Ammon's horn (tissue), 1 donor: ENCODE measurements at places on chromosomes 12 and 14.

DNA sequence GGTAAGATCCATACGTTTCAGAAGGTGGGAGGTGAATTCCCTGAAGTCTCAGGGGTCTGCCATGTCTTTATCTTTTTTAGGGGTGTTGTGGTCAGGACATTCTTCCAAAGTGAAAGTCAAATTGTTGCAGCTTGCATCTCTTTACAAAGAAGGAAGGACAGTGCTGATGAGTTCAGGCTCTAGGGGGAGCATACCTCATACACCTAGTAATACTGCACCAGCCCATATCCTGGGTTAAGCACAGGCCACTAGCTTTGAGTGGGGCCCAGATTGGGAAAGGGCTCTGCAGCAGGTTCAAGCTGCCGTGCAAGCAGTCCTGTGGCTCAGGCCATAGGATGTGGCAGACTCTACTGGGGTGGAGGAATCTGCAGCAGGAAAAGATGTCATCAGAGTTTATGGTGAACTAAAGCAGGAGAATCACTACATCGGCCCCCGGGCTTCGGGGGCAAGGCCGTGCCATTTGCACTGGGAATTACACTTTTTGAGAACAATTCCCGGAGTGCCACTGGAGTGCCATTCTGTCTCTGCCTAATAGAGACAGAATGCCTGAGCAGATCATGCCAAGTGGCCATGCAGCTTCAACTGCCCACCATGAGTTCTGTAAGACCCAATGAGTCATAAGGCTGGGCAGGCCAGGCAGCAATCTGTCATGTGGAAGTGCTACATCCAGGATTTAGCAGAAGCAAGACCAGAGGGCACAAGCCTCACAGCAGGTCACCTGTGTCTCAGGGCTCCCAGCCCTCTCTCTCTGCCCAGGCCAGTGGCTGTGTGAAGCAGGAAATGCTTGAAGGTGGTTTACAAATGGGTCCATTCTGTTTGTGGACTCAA is 32.3 kb downstream of the DIO3 start:
- no peak for DNase-seq

- no peak for DNase-seq
These were observed 82.4 kb downstream of the IPO8 start for GRCh38 chr12:30613119-30613830.

DNA sequence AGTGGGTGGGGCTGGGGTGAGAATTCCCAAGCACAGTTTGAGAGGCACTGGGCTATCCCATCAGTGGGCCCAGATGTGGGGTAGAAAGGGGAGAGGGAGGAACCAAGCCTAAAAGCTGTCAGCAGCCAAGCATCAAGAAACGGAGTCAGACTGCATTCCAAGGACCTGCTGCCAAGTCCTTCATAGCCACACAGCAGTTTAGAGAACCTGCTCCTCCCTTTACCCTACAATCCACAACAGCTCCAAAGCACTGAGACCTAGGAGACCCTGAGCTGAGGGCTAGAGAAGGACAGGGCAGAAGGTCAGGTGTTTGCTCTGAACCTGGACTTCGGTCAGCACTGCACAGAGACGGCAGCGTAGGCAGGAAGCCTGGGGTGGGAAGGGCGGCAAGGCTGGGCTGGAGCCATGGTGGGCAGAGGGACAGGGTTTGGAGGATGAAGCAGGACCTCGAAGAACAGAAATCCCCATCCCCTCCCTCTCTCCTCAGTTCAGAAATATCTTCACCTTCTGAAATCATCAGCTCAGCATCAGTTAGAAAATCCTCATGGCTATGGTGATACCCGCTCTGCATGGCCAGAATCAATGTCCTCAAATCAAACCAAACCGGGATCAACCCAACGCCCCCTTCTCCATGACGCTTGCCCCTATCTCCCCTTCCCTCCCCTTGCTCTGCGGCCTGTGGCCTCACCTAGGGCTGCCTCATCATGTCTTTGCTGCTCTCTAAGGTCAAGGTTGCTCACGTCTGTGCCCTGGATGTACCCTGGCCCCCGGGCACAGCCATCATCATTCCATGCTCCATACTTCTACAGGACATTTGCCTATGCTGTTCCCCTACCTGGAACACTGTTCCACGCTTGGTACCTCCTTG is 12.9 kb upstream of the SERPINA4 start:
- DNase-seq: no peak

GRCh38 chr14:70931008-70931407 is 23.7 kb downstream of the PCNX1 start:
- no peak for DNase-seq

GRCh38 chr12:54945082-54945481 is 39.5 kb downstream of the TESPA1 start:
- no peak for DNase-seq

- DNase-seq: no peak
These were observed 117.9 kb upstream of the PRB2 start for GRCh38 chr12:11513288-11513687.

DNA sequence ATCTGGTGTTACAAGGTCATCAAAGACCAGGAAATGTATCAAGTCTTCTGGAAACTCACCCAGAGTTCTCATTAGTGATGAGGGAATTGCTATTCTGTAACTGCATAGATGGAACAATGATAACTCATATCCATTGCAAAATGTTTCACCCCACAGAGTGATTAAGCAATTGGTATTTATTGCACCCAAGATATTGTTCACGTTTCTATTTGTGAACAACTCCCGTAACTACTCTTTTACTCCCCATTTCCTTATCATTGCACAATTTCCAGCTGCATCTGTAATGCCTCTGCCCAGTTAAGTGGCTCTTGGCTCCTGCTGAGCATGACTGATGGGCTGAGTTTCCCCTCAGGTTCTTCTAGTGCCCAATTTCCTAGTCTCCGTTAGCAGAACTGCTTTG is 108.7 kb upstream of the PRICKLE1 start:
- no peak for DNase-seq

DNA sequence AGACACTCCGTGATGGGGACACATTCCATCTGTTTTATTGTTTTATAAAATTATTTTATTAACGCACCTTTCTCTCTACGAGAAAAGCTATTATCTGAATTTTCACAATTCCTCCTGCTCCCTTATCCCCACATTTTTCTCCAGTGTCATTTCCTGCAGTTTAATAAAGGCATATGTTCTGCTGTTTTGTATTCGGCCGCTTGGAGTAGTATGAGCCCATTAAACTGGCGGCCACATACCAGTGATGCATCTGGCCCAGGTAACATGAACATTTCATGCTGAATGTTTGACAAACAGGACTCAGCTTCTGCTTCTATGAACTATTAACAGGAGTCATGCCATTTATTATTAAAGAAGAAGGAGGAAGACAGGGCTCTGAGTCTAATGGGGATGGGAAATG is 511.0 kb downstream of the TMEM121 start:
- no peak for DNase-seq

DNA sequence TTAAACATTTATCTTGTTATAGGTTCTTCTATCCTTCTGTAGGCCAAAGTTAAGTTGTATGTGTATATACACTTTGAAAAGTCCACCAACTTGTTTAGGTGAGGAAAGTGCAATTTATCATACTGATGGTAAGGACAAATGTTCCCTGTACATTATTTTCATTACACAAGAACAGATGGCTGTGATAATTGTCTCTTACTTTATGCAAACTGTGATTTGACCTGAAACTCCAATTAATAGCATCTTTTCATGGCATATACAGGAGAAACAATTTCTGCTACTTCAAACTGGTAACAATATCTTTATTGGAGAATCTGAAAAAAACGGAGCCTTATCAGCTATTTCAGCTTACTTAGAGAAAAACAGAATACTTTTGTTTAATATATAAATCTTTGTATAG is 5.6 kb downstream of the TRIM9 start:
- DNase-seq: no peak

DNA sequence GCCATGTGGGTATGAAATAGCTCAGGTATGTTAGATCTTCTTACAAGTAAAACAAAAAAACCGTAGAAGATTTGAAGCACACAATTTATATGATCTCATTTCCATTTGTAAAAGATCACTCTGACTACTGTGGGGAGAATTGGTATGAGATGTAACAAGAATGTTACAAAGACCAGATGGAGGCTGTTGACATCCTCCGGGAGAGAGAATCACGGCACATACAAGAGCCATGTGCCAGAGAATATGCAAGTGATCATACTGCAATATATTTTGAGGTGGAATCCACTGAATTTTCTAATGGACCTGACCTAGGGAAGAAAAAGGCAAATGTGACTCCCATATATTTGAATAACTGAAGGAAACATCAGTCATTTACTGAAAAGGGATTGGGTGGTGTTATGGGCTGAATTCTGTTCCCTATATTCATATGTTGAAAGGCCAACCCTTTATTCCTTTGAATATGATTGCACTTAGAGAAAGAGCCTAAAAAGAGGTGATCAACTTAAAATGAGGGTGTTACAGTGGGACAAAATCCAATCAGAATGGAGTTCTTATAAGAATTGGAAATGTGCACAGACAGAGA is 29.1 kb downstream of the PRB3 start:
- no peak for DNase-seq

DNA sequence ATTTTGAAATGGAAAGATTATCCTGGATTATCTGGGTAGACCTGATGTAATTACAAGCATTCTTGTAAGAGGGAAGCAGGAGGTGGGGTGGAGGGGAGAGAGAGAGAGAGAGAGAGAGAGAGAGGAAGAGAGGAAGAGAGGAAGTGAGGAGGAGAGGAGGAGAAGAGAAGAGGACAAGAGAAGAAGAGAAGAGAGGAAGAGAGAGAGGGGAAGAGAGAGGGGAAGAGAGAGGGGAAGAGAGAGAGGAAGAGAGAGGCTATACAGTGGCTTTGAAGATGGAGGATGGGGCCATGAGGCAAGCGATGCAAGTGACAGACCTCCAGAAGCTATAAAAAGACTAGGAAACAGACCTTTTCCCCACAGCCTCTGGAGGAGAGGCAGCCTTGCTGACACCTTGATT is 13.7 kb upstream of the CHST11 start:
- DNase-seq: no peak

DNA sequence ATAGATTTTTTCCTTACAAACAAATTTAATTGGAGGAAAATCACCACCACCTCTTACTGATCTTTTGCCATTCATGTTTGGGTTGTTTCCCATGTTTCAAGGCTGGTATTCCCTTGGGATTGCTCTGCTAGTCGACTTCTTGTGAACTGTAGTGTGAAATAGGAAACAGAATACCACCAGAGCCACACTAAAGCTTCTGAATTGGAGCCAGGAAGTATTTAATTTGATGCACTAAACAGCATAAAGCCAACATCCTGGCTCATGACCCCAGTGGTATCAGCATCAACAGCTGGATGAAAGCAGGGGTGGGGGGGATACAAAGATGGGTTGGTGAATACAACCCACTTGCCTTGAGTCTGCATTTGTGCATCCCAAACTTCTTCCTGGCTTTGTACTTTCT is 127.5 kb downstream of the TBC1D30 start:
- DNase-seq: no peak

- no peak for DNase-seq
These were observed 20.4 kb downstream of the DLK1 start for GRCh38 chr14:100747021-100747586.

GRCh38 chr14:73634011-73634833 is 10.6 kb upstream of the DNAL1 start:
- DNase-seq: peak; percentile 43

GRCh38 chr14:29461506-29461905 is 466.1 kb downstream of the PRKD1 start:
- DNase-seq: no peak

DNA sequence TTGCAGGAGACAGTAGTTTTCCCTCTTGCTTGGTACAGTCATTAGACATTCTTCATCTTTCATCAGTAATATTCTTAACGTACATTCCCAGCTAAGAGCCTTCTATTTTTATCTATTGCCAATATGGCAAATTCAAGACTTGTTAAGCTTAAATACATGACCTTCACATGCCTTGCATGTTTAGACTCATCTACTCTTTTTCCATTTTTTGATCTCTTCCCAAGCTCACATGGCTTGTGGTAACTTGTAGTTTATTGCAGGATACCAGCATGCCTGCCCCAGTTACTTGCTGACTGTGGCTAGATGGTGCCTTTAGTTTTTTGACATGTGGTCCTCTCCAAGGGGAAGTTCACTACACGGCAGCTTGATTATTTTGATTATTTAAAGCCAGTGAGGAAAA is 729.0 kb downstream of the SLC6A15 start:
- DNase-seq: no peak

DNA sequence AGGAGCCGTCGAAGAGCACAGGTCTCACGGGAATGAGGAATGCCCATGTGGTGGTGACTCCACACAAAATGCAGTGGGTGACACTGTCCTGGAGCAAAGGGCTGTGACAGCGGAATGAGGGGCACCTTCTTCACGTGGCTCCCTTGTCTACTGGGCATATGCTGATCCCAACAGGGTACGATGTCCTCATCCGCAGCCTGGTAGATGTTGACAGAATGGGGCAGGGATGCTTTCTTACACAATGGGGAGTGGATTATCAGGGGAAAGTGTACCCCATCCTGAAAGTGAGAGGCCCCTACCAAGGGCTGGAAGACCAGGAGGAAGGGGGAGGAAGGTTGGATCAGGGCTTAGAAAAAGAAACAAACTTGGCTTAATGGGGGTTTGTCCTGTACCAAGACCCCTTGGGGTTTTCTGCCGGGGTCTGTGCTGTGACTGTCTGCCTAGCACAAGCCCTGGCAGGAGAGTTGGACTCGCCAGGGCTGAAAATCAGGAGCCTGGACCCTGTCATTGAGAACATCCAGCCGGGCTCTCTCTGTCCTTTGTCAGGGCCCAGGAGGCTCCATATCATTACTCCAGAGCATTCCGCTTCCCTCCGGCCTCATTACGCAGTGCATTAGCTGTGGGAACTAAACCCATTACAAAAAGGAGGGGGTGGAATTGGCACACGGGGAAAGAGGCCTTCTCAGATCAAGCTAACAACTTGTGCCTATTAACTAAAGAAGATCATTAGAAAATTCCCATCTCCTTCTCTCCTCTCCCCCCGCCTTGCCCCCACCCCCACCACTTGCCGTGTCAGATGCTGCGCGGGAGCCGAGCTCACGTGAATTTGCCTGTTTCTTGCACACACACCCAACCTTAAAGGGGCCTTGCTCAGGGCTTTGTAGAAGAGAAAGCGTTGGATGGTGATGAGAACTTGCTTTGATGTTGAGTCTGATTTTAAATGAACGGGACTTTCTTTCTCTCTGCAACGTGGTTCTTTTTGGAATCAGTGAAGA is 171.8 kb upstream of the PARP11 start:
- DNase-seq: no peak

GRCh38 chr12:127830065-127830460 is 436.9 kb upstream of the TMEM132C start:
- peak; percentile 37 for DNase-seq

GRCh38 chr12:48882315-48882687 is 16.6 kb upstream of the RND1 start:
- no peak for DNase-seq

- no peak for DNase-seq
These were observed 139.2 kb downstream of the PDZRN4 start for GRCh38 chr12:41327096-41327895.

- no peak for DNase-seq
These were observed 134.3 kb downstream of the KICS2 start for GRCh38 chr12:64087761-64088160.

GRCh38 chr14:63268771-63269170 is 50.0 kb downstream of the GPHB5 start:
- no peak for DNase-seq

GRCh38 chr12:11651381-11651780 is 1.9 kb downstream of the ETV6 start:
- DNase-seq: no peak

GRCh38 chr14:22314183-22314820 is 274.7 kb downstream of the DAD1 start:
- peak; percentile 81 for DNase-seq
